ENCODE measurements at places on chromosomes 1 and 21.

DNA sequence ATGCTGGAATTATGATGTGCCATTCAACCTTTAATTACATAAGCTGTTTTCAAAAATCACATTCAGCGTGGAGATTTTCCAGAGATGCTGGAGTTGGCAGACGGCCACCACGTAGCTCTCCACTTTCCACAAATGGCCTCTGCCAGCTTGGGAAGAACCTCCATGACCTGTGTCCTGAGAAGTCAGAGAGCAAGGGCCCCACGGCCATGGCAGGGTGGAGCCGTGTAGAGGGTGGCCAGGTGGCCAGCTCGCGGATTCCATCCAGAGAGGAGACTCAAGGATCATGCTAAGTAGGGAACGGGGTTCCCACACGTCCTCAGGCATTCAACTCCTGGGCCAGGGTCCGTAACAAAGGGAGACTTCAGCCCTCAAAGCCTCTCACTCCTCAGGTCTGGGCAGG, 1.3 kb upstream of the GALE start:
- DNase-seq: no peak

GRCh38 chr1:39960431-39960958, 5.5 kb downstream of the MFSD2A start:
- DNase-seq: no peak

DNA sequence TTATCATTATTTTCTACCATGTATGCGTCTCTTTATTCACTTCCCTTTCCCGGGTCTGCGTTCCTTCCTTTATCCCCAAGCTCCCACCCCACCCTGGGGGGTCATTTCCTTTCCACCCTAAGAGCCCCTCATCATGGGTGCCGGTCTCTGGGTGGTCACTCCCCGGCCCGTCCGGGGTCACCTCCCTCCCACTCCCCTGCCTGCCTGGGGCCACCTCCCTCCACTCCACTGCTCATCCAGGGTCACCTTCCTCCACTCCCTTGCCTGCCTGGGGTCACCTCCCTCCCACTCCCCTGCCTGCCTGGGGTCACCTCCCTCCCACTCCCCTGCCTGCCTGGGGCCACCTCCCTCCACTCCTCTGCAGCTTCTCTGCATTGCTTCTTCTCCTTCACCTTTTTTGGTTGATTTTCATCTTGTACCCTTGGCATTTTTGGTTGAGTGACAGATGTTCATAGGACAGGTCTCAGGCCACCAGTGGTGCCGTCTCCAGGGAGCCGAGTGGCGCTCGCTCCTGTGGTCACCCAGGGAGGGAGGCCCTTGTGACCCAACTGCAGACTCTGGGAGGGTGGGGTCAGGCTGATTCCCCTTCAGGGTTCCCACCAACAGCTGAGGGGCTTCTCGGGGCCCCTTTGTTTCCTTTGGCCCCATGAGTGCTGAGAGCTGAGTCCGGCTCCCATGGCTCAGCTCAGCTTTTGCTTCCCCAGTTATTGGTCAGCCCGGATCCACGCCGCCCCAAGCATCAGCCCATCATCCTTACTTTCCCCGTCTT, 48.6 kb upstream of the PCBP3 start:
- no peak for DNase-seq

DNA sequence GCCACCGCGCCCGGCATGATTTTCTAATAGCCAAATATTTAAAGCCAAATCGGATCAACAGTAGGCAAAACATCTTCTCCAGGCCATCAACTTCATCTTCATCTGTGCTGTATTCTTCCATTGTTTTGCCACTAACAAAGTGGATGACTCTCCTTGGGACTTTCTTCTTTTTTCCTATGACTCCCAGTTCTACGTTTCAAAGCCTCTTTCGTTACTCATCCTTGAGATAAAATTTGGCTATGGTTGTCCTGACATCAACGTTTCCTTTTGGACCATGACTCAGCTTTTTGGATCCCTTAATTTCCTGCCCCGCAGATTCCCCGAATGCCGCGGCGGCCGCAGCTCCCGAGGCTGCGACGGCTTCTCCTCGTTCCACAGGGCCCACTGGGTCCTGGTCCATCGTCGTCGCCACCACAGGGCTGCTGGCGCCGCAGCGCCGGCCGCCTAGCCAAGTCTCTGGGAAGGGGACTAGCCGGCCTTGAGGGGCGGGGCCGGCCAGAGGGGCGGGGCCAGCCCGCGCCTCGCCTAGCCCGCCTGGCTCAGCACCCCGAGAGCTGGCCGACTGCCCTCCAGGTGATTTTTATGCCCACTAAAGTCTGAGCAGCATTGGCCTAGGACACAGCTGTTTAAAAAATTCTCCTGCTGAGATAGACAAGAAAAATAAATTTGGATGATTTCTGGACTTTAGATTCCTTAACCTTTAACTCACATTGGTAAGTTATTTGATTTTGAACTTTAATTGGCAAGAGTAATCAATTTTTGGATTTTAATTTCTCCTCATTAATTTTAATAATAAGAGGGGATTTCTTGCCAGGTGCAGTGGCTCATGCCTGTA, 93.9 kb downstream of the ADCY10 start:
- no peak for DNase-seq

DNA sequence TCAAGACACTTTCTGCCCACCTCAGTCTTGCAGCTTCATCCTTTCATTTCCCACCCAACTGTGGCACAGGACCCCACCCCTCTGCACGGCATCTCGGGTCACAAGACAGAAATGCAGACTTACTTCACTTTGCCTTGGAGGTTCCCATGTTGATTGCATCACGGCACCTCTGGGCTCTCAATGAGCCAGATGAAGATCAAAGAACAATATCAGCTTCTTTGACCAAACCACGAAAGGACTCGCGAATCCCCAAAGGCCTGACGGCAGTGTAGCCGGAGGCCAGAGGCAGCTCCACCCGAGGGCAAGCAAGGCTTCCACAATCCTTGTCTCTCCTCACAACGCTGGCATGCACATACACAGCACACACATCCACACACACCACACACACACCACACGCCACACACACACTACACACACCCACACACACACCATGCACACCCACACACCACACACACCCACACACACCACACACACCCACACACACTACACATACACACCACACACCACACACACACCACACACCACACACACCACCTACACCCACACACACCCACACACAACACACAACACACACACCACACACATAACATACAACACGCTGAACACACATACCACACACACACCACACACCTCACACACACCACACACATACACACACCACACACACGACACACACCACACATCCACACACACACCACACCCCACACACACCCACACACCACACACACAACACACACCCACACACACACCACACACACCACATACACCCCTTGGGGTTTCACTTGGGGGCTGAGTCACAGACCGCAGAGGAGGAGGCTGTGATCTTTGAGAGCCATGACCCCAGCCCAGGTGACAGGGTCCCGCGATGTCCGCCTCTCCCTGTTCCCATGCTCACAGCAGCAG, 35.8 kb downstream of the UBASH3A start:
- no peak for DNase-seq

GRCh38 chr1:2311184-2312032, 79.9 kb downstream of the MORN1 start:
- DNase-seq: no peak

- no peak for DNase-seq
These were observed 12.8 kb upstream of the LRRC52 start for GRCh38 chr1:165531021-165531420.

GRCh38 chr21:44583800-44584147, 3.4 kb upstream of the KRTAP10-5 start:
- no peak for DNase-seq

- peak; percentile 47 for DNase-seq
These were observed 8.1 kb downstream of the LRRC53 start for GRCh38 chr1:74504125-74504932.

DNA sequence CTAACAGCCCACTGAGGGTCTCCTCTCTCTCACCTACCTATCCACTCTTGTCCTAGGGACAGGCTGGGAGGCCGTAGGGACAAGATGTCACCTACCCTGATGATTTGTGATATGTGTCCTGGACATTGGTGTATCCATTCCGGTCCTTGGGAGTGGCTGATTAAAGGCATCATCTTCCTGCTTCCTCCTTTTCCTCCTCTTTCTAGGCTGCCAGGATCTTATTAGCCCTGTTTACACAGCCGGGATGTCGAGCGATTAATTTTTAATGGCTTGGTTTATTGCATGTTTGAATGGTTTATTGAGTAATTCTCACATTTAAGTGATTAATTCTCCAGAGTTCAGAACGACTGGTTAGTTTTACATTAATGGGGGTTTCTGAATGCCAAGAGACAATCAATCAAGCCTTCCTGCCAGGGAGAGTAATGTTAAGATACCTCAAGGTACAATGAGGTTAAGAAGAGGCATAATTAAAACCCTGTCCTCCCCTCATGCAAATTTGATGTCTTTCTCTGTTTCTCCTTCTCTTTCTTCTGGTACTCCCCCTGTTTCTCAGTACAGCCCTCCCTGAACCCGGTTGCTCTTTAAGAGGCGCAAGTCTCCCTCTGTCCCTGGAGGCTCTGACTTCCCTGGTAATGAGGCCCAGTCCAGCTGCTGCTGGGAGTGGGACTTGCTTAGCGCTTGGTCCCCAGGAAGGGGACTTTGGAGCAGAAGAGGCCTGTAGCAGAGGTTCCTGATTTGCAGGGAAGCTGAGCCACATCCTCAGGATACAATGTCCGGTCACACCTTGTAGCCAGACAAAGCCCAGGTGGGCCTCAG, 50.9 kb downstream of the ACTL8 start:
- no peak for DNase-seq

DNA sequence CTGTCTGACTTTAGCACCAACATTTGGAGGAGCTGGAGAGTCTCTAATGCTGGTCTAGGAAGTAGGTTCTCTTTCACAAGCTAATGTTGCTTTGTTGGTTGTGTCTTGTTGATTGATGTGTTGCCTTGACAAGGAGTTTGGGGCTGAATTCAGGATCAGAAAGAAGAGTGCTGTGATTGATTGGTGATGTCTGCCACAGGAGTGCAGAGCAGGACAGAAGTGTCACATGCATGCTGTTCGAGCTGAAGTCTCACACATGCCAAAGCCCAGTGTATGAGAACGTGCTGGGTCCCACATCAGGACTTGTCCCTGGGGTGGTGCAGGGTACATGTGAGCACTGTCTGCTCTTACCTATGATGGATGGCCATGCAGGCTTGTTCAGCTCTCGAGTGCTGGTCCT, 694.4 kb downstream of the MATN1 start:
- DNase-seq: no peak

- DNase-seq: no peak
These were observed 45.3 kb upstream of the EPHA8 start for GRCh38 chr1:22517956-22518355.

GRCh38 chr1:93080179-93080823, 1.2 kb downstream of the MTF2 start:
- peak; percentile 28 for DNase-seq

DNA sequence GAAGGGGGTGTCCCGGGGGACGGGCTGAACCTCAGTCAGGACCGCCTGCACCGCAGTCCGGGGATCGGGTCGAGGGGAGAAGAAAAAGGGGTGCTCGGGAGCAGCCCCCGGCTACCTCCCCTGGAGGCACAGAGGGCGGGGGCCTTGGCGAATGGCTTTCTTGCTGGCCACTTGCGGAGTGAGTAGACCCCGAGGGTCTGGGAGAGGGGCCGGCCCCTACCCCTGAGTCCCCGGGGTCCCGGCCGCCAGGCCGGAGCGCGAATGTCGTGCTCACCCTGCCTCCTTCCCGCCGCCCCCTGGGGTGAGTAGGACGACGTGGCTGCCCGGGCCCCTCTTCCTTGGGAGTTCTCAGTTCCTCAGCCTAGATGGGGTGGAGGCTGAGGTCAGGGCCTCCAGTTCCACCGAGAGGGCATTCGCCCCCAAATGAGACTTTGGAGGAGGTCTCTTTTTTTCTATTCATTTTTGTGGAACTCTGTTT, 113.0 kb downstream of the OSBPL9 start:
- no peak for DNase-seq

DNA sequence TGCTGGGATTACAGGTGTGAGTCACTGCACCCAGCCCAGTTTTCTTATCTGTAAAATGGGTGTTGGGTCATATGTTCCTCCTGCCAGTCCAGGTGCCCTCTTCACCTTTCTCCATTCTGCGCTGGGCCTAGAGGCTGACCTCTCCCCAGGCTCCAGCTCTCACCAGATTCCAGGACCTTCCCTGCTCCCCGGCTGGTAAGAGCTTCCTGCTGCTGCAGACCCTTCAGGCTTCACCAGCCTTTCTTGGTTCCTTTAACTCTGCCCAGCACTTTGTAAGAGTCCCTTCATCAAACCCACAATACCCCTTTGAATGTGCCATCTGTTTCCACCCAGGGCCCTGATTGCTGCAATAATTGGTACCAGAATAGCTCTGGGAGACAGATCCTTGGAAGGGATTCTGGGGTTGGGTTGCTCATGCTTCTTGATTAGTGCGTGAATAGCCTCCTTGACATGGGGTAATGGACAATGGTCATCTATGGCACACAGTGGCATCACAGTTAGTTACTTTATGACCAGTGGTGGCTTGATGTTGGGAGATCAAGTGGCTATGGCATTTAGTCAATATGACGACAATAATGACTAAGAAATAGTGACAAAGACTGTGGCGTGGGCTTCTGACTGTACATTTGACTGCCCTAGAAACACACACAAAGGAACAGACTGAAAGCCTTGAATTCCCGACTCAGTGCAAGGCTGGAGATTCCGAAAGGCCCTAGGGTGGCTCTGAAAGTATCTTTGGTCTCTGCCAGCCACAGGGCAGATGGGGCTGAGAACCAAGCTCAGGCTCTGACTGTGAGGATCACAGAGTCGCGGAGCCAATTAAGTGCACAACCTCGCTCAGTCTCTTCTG, 67.3 kb downstream of the SLC9A1 start:
- no peak for DNase-seq

GRCh38 chr21:37087188-37087587, 14.1 kb downstream of the TTC3 start:
- DNase-seq: no peak

GRCh38 chr1:66452162-66452561, 81.8 kb upstream of the SGIP1 start:
- no peak for DNase-seq

DNA sequence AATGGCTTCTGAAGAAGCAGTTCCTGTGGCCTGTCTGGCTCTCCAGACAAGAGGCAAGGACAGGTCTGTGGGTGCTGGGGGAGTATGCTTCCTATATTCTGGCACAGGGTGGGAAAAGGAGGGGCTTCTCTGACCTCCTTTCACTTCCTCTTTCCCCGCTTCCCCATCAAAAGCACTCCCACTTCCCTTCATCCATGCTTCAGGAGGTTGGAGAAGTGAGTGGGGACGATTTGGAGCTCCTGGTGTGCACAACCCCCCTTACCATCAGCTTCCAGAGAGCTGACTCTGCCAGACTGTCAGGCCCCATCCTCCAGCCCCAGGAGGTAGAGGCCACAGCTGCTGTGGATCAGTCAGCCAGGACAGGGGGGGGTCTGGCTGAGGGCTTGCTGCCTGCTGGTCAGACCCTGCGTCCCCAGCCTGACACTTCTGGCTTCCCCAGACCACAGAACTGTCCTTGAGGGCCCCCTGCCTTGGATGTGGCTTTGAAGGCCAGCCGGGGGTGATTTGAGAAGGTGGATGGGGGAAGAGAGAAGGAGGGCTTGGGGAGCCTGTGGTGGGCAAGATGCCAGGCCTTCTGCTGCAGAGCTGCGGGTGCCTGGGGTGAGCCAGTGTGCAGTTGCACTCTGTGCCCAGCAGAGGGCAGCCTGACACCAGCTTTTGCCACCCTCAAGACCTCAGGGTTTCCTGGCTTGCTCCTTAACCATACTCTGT, 21.5 kb upstream of the TMEM222 start:
- peak; percentile 39 for DNase-seq

GRCh38 chr1:40664791-40665190, 691 bp downstream of the RIMS3 start:
- no peak for DNase-seq

- DNase-seq: no peak
These were observed 23.0 kb downstream of the KIAA2013 start for GRCh38 chr1:11903210-11903609.
